ENCODE measurements at places on chromosomes 2 and 18.

GRCh38 chr2:235384624-235385023, 109.2 kb upstream of the AGAP1 start:
- no peak for DNase-seq

GRCh38 chr2:7096726-7097352, 179.6 kb downstream of the RNF144A start:
- DNase-seq = no peak

DNA sequence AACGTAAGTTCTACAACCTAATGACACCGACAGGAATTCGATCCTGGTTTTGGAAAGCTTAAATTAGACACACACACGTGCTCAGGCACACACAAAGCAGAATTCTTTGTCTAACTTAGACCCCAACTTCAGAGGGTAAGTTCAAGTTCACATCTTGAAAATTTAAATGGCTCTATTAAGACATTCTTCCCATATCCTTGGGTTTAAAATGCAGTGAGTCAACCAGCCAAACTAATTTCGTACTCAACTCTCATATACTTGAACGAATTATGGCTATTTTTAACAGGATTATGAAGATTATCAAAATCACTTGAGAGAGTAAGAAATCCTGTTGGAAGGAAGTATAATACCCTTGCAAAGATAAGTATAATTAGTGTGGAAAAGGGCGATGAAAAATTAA, 53.2 kb upstream of the ARL4C start:
- DNase-seq = no peak

GRCh38 chr2:55146263-55146662, 85.8 kb downstream of the CLHC1 start:
- no peak for DNase-seq

Data from epithelial cell of prostate (primary cell).